ENCODE measurements at places on chromosomes 2 and 18.

GRCh38 chr2:216934623-216935022 lies 74.8 kb upstream of the TNP1 start:
- DNase-seq = no peak

DNA sequence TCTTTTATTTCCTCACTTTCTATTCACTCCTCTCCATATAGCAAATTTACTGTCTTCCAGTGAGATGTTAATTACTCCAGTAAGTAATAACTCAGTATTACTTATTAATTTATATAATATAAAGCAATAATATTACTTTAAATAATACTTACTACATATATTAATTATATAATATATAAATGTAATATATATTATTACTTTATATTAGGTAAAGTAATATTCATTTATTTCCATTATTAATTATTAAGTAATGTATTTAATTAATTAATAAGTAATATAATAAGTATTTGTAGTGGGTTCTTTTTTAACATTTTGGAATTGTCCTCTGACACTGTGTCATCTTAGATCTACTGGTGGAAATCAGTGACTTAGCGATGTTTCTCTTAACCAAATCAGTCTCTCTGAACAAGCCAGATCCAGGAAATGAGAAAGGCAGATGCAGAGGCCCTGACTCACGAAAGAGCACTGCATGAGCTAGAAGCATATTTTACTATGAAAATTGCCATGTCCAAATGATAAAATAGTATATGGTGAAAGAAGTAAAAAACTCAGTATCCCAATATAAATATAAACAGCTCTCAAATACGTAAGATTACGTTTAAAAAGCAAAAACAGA lies 115.9 kb downstream of the DSEL start:
- no peak for DNase-seq

- no peak for DNase-seq
These were observed 4.0 kb downstream of the FLACC1 start for GRCh38 chr2:201353116-201353515.

DNA sequence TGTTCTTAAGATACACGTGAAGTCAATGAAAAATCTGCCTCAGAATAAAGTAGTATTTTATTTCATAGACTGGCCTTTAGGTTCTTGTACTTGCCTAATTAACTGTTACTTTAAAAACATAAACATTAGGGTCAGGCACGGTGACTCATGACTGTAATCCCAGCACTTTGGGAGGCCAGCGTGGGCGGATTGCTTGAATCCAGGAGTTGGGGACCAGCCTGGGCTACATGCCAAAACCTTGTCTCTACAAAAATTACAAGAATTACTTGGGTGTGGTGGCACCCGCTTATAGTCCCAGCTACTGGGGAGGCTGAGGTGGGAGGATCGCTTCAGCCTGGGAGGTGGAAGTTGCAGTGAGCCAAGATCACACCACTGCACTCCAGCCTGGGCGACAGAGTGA lies 16.0 kb upstream of the SNORC start:
- no peak for DNase-seq

DNA sequence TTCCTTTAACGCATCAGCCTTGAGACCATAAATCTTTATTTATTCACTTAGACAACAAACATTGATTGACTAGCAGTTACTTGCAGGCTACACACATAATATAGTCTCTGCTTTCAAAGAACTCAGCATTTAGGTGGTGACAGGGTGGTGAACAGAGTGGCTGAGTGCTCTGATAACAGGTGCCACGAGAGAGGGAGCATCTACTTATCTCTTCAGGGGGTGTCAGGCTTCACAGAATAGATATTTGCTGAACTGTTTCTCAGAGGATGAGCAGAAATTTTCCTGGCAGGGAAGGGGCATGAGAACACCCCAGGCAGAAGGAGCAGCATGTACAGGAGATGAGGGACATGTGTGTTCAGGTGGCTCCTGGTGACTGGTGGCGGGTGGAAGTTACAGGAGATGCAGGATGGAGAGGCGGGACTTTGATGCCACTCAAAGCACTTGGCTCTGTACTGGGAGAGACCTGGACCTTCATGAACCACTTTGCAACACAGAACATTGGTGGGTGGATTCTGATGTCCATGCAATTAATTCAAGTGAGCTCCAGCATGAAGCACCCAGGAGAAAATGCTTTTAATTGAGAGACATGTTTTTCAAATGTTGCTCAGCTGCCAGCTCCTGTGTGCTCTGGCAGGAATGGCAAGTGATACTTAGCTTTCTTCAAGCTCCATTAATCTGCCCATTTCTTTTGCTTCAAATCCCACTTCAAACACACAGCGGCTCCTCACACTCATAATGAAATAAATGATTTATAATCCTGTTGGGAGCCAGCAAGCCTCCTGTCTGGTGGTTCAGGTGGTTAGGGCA lies 248.9 kb downstream of the MYCN start:
- no peak for DNase-seq

DNA sequence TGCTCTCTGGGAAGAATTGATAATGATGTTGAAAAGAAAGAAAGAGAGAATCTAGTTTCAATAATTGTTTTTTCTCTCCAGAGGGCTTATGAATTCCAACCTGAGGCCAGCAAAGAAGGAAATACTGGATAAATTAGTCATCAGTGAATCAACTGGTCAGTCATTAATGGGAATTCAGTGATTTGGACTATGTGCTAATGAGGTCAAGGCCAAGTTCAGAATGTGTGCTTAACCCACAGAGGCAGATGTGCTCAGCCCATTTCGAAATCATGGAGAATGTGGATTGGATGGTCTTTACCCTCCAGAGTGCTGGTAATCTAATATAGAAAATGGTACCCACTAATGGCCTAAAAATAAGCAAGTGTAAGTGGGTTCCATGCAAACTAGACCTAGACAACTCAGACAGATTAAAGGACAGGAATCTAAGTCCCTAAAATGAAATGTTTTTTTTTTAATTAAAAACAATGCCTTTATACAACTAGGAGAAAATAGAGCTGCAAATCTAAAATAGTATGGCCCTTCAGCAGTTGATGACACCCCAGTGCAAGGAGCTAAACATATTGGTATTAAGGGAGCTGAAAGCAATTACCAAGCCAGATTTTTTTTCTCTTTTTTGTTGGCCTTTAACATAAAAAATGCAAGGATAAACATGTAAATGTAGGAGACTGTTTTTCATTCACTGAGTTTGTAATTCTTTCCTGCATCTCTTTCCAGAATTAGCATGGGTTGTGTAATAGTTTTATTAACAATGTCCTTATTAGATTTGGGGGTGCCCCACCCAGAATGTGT lies 296.9 kb downstream of the SATB2 start:
- no peak for DNase-seq

DNA sequence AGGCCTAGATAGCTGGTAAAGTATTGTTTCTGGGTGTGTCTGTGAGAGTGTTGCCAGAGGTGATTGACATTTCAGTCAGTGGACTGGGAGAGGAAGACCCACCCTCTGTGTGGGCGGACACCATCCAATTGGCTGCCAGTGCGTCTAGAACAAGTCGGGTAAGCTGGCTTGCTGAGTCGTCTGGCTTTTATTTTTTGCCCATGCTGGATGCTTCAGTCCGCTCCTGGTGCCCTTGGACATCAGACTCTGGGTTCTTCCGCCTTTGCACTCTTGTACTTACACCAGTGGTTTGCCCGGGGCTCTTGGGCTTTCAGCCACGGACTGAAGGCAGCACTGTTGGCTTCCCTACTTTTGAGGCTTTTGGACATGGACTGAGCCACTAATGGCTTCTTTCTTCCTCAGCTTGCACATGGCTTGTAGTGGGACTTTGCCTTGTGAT lies 24.3 kb downstream of the DIS3L2 start:
- DNase-seq = no peak

GRCh38 chr2:10252661-10253060 lies 50.0 kb upstream of the HPCAL1 start:
- DNase-seq = no peak

GRCh38 chr18:677951-678381 lies 20.5 kb downstream of the TYMS start:
- no peak for DNase-seq

GRCh38 chr2:187349326-187349944 lies 98.6 kb downstream of the CALCRL start:
- no peak for DNase-seq

DNA sequence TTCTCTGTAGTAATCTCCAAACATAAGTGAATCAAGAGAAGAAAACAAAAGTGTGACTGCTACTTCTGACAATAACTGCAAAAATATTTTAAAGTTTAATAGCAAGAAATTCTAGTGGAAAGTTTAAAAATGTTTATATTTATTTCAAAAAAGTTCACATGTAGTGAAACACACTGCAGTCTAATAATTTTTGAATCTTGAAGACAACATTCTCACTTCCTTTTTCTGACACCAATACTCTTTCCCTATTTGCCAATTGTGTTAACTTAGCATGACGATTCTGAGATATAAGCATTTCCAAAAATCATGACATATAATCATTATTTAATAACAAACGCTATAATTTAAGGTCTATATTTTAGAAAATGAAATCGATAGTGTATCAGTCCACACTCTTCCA lies 429.1 kb upstream of the PKDCC start:
- DNase-seq = no peak

DNA sequence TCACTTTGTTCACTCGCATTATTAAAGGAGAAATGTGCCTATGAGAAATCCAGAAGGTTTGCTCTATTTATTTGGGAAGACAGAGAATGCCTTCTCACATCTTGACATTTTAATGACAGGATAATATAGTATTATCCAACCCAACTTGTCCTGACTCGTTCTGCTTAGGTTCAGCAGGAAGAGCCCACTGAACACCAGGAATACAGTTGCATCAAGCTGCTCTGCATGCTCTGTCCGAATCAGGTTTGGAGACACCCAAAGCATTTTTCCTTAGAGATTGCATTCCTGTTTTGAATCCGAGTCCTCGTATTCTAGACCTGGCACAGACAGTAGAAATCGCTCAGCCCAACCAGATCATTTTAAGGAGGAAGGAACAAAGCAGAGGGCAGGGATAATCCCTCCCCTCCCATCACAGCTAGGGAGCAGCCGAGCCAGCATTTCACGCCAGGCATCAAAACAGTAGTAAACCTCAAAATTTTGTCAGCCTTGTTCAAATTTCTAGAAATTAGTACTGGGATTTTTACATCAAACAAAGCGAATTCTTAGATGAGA lies 837.4 kb upstream of the ID2 start:
- peak; percentile 12 for DNase-seq

DNA sequence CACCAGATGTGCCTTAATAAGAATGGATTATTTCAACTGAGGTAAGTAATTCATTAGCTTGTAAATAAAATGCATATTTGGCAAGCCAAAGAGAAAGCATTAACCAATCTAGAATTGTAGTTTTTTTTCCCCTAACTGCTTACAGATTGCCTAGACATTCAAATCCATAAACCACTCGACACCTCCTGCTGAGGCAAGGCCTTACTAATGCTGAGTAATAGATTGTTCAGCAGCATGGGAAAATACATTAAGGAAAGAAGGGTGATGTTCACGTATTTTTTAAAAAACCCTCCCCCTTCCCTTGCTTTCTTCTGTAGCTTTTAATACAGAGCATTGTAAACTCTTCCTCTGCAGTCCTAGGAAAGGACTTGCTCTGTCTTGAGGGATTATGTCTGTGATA lies 17.0 kb upstream of the LINC00305 start:
- no peak for DNase-seq

GRCh38 chr2:119683074-119683712 lies 4.2 kb downstream of the TMEM177 start:
- DNase-seq = no peak

DNA sequence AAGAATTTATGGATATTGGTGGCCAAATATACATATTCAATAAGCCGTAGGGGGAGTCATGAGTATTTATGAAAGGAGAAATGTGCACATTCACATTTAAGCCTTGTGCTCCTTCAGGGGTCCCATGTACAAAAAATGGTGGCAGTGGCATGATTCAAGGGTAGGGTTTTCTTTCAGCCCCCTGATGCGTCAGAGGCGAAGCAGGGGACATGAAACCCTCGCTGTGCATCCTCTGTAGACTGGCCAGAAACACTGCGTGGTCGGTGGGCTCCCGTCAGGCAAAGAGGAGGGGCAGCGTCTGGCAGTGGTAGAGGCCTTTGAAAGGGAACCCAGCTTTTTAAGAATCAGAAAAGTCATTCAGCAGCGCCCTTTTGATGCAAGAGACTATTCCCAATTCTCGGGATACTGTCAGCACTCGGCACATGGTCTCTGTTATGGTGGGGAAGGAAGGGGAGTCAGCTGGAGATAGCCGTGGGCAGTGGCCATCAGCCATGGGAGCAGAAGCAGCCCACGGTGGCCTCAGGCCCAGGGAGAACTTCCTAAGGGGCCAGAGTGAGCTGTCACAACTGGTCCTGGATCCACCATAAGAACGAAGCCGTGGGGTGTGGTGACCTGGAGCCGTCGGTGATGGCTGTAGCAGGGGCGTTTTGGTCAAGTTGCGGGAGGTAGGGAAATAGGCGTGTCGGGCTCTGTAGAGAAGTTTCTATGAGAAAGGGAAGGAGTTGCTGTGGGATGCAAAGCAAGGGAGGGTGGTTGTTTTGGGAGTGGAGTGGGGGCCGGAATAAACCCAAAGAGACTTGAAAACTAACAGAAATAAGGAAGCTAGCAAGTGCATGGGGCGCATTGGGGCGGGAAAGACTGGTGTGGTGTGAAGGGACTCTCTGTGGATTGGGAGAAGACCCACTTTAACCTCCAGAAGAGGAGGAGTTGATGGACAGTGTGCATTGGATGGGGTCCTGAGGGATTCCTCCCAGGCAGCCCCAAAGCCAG lies 95.6 kb downstream of the SH3BP4 start:
- no peak for DNase-seq

GRCh38 chr2:112840068-112840445 lies 3.5 kb upstream of the IL1B start:
- DNase-seq = no peak

GRCh38 chr2:4937550-4937949 lies 754.6 kb upstream of the SOX11 start:
- no peak for DNase-seq

DNA sequence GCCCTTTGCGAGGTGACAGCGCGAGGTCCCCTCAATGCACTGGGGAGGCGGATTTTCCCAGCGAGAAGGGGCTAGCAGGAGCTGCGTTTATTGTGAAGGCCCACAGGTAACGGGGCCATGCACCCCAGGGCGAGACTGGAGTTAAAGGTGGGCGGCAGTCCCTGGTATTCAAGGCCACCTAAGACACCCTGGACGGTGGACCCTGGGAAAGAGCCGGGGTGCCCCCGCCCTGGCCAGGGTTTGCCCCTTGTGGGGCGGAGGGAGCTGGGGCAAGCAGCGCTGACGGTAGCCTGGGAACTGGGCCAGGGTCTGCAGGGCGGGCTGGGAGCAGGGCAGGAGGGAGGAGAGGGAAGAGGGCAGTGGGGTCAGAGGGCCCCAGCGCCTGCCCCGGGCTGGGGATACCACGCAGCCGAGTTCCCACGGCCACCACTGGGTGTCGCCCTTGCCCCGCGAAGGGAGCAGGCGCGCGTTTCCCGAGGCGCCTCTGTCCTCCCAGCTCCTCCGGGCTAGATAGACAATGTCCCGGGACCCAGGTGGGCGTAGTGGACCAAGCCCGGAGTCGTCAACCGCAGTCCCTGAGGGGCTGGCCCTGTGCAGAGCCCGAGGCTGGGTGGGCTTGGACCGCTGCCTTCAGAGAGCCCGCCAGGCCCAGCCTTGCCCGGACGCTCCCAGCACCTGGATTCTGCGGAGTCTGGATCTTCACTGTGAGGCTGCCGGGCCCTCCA lies 80.2 kb downstream of the SMAD4 start:
- DNase-seq = peak; percentile 73

- DNase-seq = no peak
These were observed 536.7 kb downstream of the RIT2 start for GRCh38 chr18:42578792-42579191.

Data from activated CD4-positive, alpha-beta T cell treated with anti-CD3 and anti-CD28 coated beads, Interleukin-10, Interleukin-2, amounts not matched to agents 100 ng/mL and 50 ng/mL, durations not matched to agents 16 hours and 8 hours (primary cell).